ENCODE measurements at places on chromosomes 7 and 10.

GRCh38 chr7:30604901-30605300 lies 10.2 kb downstream of the GARS1 start:
- no peak for DNase-seq

GRCh38 chr7:112223310-112223709 lies 16.8 kb downstream of the ZNF277 start:
- DNase-seq, result no peak

GRCh38 chr10:121910673-121911420 lies 17.0 kb downstream of the ATE1 start:
- DNase-seq, result no peak

DNA sequence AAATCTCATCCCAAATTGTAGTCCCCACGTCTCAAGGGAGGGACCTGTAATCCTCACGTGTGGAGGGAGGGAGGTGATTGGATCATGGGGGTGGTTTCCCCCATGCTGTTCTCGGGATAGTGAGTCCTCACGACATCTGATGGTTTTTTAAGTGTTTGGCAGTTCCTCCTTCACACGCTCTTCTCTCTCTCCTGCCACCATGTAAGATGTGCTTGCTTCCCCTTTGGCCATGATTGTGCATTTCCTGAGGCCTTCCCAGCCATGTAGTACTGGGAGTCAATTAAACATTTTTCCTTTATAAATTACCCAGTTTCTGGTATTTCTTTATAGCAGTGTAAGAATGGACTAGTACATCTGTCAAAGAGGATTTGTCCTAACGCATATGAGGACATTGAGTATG lies 59.5 kb downstream of the RGS10 start:
- DNase-seq, result no peak

- no peak for DNase-seq
Observed at GRCh38 chr10:103921750-103922195, 3.8 kb upstream of the STN1 start.

- no peak for DNase-seq
Observed at GRCh38 chr7:106448992-106449859, 164.4 kb upstream of the NAMPT start.

GRCh38 chr10:35635576-35635975 lies 6.5 kb downstream of the FZD8 start:
- no peak for DNase-seq
